Peyer's patch (tissue), 4 donors: ENCODE measurements at places on chromosomes 4 and X. TPM values are rescaled to one million over a fixed set of nuclear protein-coding genes. Genes with fewer than 3 reads are reported as not detected.

DNA sequence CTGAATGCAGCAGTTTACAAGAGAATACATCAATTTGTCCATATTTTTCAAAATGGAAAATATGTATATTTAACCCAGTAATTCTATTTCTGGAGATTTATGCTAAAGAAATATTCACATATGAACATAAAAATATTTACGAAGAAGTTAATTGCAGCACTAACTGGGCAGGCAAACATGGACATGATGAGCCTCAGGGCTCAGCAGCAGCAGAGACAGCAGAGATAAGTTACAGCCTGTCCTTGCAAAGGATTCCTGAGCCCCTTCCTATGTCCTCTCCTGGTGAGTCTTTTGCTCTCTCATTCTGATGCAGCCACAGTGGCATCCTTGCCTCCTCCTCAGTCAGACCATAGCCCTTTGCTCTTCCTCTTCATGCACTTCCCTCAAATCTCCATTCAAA, 680.6 kb upstream of the CPEB2 start:
- DNase-seq = no peak

Gene GATA1
- total RNA-seq = not detected

Gene DGKK
- not detected for total RNA-seq

GRCh38 chr4:140653718-140654494, 85.1 kb upstream of the UCP1 start:
- DNase-seq = no peak

DNA sequence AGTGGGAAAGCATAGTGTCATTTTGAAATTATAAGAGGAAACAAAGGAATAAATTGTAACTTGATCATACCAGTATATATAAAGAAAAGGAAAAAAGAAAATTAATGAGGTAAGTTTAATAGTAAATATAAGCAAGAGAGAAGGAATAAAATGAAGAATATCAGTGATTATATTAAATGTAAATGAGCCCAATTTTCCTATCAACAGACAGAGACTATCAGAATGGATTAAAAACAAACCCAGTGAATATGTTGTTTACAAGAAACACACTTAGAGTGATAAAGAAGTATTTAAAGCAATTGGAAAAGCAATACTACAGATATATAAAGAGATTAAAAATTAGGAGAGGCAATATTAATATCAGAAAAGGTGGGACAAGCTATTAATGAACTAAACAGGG, 28.8 kb upstream of the RHOH start:
- no peak for DNase-seq

DNA sequence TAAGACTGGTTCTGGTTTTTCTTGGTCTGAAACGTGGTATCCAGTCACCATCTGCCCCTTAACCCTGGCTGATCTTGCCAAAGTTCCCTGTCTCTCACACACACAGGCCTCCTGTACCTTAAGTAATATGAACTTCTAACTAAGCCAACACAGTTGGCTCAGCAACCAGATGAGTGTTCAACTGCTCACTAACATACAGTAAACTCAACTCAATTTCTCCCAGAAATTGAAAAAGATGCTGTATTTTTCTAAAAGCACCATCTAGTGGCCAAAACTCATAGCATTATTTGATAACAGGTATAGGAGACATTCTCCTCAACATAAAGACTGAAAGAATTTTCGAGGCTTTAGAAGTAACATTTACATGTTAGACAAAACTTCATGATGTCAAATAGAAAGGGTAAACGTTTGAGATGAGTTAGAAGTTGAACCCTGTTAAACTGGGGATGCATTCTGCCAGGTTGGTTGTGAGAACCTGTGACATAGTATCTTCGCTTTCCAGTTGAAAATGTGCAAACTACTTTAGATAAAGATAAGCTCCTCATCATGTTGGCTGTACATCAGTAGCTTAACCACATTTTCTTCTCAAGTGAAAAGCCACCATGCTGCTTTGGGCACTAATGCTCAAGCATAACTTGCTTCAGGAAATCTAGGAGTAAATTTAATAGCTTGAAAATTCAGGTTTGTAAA, 31.2 kb downstream of the CCNI start:
- no peak for DNase-seq

GRCh38 chrX:153772316-153773217, 8.3 kb upstream of the SRPK3 start:
- DNase-seq = no peak
